Caco-2 (cell line): ENCODE measurements at places on chromosomes 11 and 22. TPM values are rescaled to one million over a fixed set of nuclear protein-coding genes. Genes with fewer than 3 reads are reported as not detected.

Gene INSC
- total RNA-seq: not detected in 2 replicates

Gene THRSP
- 0.25 TPM in 1 of 2 replicates, not detected in the other for total RNA-seq

Gene CLCF1
- 4.5 and 5.8 TPM in 2 replicates for total RNA-seq

Gene VSIG10L2
- total RNA-seq: not detected in 2 replicates

Gene DSCAML1
- total RNA-seq: not detected in 2 replicates

Gene GRK3
- 9.3 and 9.7 TPM in 2 replicates for total RNA-seq

Gene SAA4
- not detected in 2 replicates for total RNA-seq

DNA sequence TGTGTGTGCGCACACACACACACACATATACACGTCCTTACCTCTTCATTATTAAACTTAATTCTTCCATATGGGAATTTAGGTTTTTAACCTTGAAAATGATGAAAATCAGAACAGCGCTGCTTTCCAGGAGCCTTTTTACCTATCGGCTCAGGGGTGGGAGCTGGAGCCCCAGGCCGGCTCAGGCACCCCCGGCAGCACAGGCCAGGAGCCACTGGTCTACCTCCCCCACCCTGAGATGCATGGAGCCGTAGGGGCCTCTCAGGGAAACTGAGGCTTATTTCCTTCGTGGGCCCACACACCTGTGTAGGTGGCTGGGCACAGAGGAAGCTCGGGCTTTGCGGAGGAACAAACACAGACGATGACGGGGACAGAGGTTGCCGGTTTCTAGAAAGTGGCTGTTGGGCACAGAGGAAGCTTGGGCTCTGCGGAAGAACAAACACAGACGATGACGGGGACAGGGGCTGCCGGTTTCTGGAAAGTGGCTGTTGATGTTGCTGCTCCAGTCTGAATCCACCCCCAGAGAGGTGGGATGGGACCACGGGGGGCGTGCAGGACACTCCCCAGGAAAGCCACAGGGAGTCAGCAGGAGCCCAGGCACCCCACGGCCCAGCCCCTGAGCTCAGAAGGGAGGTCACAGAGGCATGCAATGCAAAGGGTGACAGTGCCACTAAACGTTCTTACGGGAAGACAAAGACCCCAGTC is 149.4 kb downstream of the BRD1 start:
- no peaks in the 10 kb centered on the region for H3K4me1 ChIP-seq
- H3K27ac ChIP-seq: no peak overlapping the region
- no peak overlapping the region for H3K4me3 ChIP-seq
- DNase-seq: no peak
- H3K36me3 ChIP-seq: no peaks in the 10 kb centered on the region
- no peaks in the 10 kb centered on the region for H3K27me3 ChIP-seq

- no peaks in the 10 kb centered on the region for H3K4me1 ChIP-seq
- H3K36me3 ChIP-seq: no peaks in the 10 kb centered on the region
- no peak for DNase-seq
- H3K4me3 ChIP-seq: no peak overlapping the region
- H3K27me3 ChIP-seq: no peaks in the 10 kb centered on the region; the same call in 1 of the 2 replicates
- H3K27ac ChIP-seq: no peak overlapping the region
Measured at GRCh38 chr22:45680932-45681700, 9.5 kb downstream of the ATXN10 start.

DNA sequence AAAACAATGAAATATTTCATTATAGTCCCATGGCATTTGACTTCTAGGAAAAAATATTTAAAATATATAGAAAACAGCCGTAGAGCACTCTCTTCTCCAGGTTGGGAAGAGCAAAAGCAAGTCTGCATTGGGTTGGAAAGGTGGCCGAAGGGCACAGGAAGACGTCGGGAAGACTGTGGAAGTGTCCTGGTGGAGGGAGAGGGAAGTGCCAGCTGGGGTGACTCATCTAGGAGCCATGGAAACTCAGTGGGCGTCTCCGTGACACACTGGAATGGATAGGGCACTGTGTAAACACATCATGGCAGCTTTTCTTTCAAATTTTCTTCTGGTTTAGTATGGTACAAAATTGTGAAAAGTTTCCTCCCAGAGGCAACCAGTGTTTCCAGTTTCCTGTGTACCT is 12.7 kb downstream of the GTPBP1 start:
- DNase-seq: peak; percentile 40
- H3K27ac ChIP-seq: no peak overlapping the region
- H3K4me3 ChIP-seq: no peak overlapping the region
- no peaks in the 10 kb centered on the region for H3K27me3 ChIP-seq

- H3K27me3 ChIP-seq: no peaks in the 10 kb centered on the region
- no peak overlapping the region for H3K4me3 ChIP-seq
- no peak for DNase-seq
- H3K4me1 ChIP-seq: peaks cover 21% of the 10 kb centered on the region
- H3K27ac ChIP-seq: no peak overlapping the region
Measured at GRCh38 chr11:16226245-16226644, 130.1 kb downstream of the SOX6 start.

DNA sequence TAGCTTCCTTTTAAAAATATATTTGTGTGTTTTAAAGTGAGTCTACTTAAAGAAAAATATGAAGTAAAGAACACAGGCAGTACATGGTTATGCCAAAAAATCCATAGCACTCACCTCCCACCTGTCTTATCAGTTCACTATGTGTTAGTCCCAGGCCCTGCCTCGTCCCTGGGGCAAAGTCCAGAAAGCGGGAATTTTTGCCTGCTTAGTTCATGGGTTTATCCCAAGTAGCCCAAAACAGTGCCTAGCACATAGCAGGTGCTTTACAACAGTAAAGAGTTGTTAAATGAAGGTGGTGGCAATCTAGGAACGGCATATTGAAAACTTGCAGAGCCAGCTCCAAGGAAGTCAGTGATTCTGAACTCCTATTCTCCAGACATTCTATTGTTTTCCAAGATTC is 154.0 kb downstream of the MN1 start:
- peak; percentile 85 for DNase-seq
- no peaks in the 10 kb centered on the region for H3K36me3 ChIP-seq
- H3K27me3 ChIP-seq: no peaks in the 10 kb centered on the region
- H3K27ac ChIP-seq: peak overlapping the region; percentile 68
- H3K4me3 ChIP-seq: no peak overlapping the region

- no peak overlapping the region for H3K27ac ChIP-seq
- DNase-seq: no peak
- no peak overlapping the region for H3K4me3 ChIP-seq
- no peaks in the 10 kb centered on the region for H3K4me1 ChIP-seq
Measured at GRCh38 chr11:124898711-124899110, 1.0 kb upstream of the ROBO4 start.

- H3K27me3 ChIP-seq: no peaks in the 10 kb centered on the region
- H3K4me3 ChIP-seq: no peak overlapping the region
- DNase-seq: no peak
- no peak overlapping the region for H3K27ac ChIP-seq
Measured at GRCh38 chr11:86288776-86289507, 13.1 kb upstream of the HIKESHI start.

GRCh38 chr11:11022125-11022730 is 164.4 kb upstream of the ZBED5 start:
- H3K4me3 ChIP-seq: no peak overlapping the region
- H3K4me1 ChIP-seq: no peaks in the 10 kb centered on the region

- no peaks in the 10 kb centered on the region for H3K36me3 ChIP-seq
- H3K4me3 ChIP-seq: no peak overlapping the region
- H3K4me1 ChIP-seq: no peaks in the 10 kb centered on the region
- no peak for DNase-seq
- no peaks in the 10 kb centered on the region for H3K27me3 ChIP-seq
Measured at GRCh38 chr11:1499261-1499890, 12.8 kb upstream of the MOB2 start.

DNA sequence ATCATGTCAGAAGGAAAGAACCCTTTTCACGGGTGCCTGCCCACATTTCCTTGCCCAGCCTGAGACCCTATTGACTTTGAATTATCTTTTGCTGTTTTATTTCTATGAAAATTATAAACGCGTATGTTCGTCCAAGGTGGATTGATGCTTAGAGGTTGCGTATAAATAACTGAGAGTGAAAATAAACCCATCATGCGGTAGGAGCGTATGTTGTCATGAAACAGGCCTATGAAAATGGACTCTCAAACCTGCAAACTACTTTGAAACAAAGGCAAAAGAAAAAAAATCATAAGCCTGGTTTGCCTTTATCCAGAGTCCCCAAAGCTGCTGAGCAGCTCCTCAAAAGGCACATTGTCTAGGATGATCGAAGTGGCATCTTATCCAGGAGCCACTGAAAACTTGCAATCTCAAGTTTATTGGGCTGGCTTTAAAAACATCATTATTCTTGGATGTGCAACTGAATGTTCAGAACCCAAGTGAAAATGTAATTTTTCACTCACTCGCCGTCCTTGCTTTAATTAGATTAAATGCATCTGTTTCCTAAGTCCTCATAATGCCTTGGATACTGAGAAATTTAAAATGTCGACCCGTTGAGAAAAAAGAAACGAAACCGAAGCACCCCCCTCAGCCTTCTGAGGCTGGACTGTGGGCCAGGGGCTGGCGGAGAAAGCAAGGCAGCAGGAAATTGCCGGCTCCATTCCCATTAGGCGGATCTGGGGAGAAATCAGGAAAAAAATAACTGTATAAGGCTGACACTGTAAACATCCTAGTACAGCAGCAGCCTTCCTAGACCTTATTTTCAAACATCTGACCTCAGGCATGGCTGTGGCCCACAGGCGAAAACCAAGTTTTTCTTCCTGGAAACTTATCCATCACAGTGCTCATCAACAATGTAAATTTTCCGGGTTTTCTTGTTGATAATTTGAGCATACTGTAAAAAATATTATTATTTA is 82.9 kb upstream of the PPARA start:
- H3K4me3 ChIP-seq: no peak overlapping the region
- peaks cover 4% of the 10 kb centered on the region; the same call in 1 of the 2 replicates for H3K4me1 ChIP-seq
- no peaks in the 10 kb centered on the region for H3K36me3 ChIP-seq
- H3K27me3 ChIP-seq: no peaks in the 10 kb centered on the region; the same call in none of the 2 replicates
- no peak overlapping the region for H3K27ac ChIP-seq
- DNase-seq: peak; percentile 4

GRCh38 chr11:95659088-95659487 is 130.5 kb downstream of the FAM76B start:
- no peak for DNase-seq
- no peak overlapping the region for H3K27ac ChIP-seq
- H3K4me1 ChIP-seq: no peaks in the 10 kb centered on the region
- no peaks in the 10 kb centered on the region for H3K27me3 ChIP-seq
- H3K4me3 ChIP-seq: no peak overlapping the region

GRCh38 chr11:58047818-58048217 is 17.1 kb downstream of the OR6Q1 start:
- H3K36me3 ChIP-seq: no peaks in the 10 kb centered on the region
- no peak for DNase-seq
- peaks cover 11% of the 10 kb centered on the region for H3K4me1 ChIP-seq
- no peaks in the 10 kb centered on the region for H3K27me3 ChIP-seq

GRCh38 chr22:26314171-26314570 is 114.9 kb upstream of the ASPHD2 start:
- no peaks in the 10 kb centered on the region for H3K4me1 ChIP-seq
- no peak overlapping the region for H3K4me3 ChIP-seq
- DNase-seq: no peak
- H3K36me3 ChIP-seq: no peaks in the 10 kb centered on the region
- no peak overlapping the region for H3K27ac ChIP-seq
- H3K27me3 ChIP-seq: no peaks in the 10 kb centered on the region
